Body of pancreas (tissue), 4 donors: ENCODE measurements at places on chromosomes 6 and 20.

- DNase-seq, result no peak
Observed at GRCh38 chr20:31602779-31603441, 2.2 kb upstream of the ID1 start.

DNA sequence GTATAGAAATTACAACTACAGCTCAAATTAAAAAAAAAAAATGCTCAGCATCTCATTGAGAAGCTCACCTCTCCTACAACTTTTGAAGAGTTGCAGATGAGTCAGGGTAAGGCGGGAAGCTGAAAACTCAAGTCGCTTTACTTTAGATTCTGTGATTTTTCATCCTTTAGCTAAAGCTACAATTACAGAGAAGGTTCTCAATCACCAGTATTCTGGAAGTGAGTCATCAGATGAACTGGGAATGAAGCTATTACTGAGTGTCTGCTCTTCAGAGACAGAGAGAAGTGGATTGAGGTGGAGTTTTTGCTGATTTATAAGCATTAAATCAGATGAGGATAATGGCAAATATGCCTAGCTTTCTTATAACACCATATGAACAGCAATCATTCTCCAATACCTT lies 91.9 kb downstream of the TFAP2A start:
- no peak for DNase-seq

GRCh38 chr6:21609881-21610329 lies 16.4 kb downstream of the SOX4 start:
- no peak for DNase-seq

DNA sequence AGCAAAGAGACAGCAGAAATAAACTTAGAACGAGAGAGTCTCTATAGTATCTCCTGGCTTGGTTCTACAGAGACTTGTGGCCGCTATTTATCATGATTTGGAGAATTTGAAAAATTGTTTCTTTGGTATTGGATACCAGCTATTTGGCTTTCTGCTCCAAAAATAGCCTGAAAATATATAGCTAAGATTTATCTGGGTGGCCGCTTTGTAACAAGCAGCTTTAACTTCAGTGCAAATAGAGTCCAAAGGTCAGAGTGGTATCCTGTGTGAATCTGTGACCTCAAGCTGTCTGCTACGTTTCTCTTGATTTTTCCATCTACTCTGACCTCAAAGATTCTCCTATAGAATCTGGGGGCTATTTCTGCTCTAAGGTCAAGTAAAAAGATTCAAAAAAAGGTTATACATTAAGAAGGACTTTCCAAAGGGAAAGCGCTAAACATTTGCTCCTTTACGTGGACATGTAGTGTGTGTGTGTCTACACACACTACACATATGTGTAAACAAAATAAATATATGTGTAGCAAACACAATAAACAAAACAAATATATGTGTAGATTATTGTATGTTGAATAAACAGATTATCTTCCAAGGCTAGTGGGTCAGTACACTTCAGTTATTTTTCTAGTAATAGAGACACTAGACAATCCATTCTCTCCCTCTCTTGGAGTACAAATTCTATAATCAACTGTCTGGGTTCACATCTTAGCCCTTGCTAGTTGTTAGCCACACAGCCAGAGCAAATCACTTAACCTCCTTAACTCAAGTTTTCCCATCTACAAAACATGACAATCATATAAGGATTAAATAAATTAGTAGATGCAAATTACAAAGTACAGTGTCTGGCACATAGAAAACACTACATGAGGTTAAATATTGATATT lies 40.8 kb downstream of the CHD6 start:
- no peak for DNase-seq

GRCh38 chr20:6074145-6074561 lies 20.3 kb upstream of the LRRN4 start:
- DNase-seq, result no peak

GRCh38 chr6:39731565-39731964 lies 6.4 kb upstream of the KIF6 start:
- DNase-seq, result no peak

DNA sequence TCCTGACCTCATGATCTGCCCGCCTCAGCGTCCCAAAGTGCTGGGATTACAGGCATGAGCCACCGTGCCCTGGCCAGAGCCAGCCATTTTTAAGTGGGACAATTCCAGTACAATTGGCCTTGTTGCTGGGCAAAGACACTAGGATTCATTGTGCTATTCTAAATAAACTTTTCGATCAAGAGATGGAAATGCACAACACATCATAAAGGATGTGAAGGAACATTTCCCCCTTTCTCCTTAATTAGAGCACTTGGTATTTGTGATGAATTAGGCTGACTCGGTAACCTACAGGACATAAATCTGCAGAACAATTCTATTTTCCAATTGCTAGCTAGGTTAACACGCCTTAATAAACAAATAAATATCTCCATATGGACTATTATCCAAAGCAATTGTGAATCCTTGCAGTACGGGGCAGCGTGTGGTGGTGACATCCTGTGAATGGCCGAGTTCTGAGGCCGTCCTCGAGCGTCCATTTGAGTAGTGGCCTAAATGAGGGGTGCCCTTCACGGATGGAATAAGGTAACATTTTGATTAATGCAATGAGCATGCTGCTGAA lies 406.2 kb upstream of the AGPAT4 start:
- DNase-seq, result no peak

GRCh38 chr6:166005944-166006899 lies 161.4 kb downstream of the TBXT start:
- DNase-seq, result peak; percentile 58

GRCh38 chr20:62628691-62629090 lies 13.6 kb upstream of the SLCO4A1 start:
- DNase-seq, result no peak

- DNase-seq, result no peak
Observed at GRCh38 chr6:137995371-137995770, 111.8 kb downstream of the PERP start.

GRCh38 chr6:162363757-162364156 lies 363.8 kb downstream of the PRKN start:
- no peak for DNase-seq

- no peak for DNase-seq
Observed at GRCh38 chr20:61090541-61090940, 161.5 kb upstream of the CDH4 start.

GRCh38 chr6:54654381-54654780 lies 192.2 kb upstream of the FAM83B start:
- DNase-seq, result no peak

DNA sequence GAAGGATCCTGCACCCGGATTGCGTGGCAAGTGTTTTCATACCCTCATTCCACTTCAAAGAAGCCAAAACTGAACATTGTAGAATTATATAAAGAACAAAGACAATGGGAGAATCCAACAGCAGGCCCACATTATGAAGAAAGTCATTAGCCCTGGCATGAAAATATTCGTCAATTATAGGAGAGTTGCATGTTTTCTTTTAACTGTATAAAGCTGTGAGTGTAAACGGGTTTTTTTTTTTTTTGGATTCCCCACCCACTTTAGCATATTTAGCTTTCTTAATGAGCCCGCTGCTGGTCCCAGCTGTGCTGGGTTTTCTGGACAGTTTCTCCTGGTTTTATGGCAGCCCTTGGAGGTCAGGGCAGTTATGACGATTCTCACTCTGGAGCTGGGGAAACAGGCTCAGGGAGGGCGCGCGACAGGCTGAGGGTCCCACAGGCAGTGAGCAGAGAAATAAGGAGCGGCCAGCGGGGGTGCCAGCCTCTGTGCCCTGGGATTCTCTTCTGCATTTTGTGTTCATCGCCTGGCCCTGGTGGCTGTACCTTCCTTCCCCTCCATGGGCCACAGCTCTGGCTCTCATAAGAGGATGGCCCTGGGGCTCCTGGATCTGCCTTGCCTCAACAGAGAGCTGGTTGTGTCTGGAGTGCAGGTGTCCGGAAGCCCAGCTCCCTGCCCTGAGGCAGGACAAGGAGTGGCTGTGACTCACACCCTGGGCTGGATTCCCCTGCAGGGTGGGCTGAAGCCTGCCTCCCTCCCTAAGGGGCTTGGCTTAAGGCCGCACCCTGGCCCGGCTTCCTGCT lies 24.1 kb upstream of the SULF2 start:
- no peak for DNase-seq

- DNase-seq, result no peak
Observed at GRCh38 chr6:3761989-3762270, 10.4 kb upstream of the PXDC1 start.

DNA sequence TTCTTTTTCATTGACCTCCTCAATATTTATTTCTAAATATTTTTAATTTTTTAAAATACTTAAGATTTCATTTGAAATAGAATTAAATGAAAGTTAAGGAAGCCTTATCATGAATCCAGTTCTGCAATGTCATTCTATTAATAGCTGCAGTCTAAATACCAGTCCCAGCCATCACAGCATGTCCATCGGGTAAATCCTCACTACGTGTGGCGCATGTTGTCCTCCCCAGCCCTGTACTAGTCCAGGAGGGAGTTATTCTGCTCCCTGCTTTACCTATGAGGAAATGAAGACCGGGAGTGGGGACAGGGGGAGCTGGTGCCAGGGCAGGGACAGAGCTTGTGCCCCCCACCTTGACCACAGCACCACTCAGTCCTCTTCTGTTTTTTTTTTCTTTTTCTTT lies 125.1 kb upstream of the QKI start:
- no peak for DNase-seq

DNA sequence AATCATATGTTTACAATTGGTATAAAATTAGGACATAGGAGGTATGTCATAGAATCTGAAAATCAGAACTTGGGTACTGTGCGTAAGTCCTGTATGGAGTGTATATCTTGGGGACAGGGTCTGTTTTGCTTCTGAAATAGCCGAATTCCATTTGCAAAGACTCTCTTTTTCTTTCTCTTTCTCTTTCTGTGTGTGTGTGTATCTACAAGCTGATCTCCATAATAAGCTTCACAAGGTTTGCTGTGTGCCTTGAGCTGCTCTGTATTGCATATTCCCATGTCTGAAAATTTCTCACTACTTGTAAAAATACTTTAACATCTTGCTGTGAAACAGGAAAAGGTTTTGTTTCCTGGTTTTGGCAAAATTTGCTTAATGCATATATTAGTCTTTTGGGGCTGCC lies 29.5 kb downstream of the STX11 start:
- no peak for DNase-seq

- DNase-seq, result no peak
Observed at GRCh38 chr6:167578371-167578901, 248.3 kb upstream of the AFDN start.

DNA sequence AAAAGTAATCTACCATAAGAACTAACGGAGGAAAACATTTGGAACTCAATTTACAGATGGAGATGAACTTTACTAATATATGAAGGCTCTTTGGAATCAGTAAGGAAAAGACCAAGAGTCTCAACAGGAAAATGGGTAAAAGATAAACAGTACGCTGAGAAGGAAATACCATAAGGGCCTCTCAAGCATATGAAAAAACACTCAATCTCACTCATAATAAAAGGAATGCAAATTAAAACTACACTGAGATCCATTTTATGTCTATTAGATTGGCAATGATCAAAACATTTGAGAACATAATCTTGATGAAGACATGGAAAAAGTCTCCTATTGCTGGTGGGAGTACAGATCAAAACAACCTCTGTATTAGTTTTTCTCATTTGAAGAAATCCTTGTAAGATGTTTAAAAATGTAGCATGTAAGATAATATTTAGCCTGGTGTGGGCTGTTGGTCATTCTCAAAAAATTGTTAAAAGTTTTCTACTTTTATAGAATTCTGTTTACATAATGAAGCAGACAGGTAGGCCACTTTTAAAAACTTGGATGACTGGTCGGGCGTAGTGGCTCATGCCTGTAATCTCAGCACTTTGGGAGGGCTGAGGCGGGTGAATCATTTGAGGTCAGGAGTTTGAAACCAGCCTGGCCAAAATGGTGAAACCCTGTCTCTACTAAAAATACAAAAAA lies 14.5 kb downstream of the REV3L start:
- DNase-seq, result no peak

DNA sequence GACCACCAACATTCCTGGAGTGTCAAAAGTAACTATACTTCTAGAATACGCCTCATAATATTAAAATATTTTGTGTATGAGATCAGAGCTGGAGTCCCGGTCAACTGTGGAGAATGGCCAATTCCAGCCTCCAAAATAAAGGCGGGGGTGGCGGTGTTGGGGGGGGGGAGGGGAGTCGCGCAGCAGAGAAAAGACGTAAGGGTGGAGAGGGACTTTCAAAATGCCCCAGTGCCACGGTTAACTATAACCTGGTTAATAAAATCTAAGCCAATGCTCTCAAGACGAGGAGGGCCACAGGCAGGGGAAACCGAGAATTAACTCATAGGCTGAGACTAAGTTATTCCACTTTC lies 1.3 kb downstream of the NUP153 start:
- peak; percentile 70 for DNase-seq

DNA sequence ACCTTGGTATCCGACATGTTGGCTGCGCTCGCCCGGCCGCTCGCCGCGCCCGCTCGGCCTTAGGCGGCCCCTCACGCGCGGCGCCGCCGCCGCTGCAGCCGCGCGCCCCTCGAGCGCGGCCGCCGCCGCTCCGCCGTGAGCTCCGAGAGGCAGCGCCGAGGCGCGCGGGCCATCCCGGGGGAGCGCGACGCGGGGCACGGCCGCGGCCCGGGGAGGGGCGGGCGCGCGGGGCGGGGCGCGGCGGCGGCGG lies at the start of gene KIF13A:
KIF13A (minus strand) TSS at position 189 of the 250 bp plus-strand sequence; CDS start at position 17, 172 bp downstream.
- DNase-seq, result peak; percentile 25

- DNase-seq, result no peak
Observed at GRCh38 chr20:19121463-19121862, 91.0 kb upstream of the SLC24A3 start.

GRCh38 chr6:13710552-13711323 lies 897 bp downstream of the RANBP9 start:
- peak; percentile 51 for DNase-seq

DNA sequence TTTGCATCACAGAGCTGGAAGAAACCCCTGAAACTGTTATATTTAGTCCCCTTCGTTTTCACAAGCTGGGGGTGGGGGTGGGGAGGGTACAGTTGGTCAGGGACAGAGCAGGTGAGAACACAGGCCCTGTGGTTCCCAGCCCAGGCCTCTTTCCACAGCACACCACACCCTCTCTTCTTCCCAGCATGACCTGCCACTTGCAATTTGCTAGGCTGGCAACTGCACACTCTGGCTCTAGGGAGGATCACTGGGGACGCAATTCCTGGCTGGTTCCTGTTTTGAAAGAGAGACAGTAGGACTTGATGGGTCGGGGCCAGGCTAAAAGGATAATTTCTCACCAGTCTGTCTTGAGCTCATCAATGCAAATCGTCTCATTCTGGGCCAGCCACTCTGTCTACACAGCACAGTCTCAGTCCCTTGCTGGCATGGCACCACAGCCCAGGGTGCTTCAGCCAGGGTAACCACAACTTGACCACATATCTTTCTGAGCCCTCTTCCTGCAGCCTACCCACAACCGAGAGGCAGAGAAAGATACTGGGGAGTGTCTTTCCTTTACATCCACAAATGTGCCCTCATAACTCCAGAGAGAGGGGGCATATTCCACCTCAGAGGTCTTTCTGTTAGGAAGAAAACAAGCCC lies 41.7 kb upstream of the EMILIN3 start:
- DNase-seq, result no peak

- DNase-seq, result no peak
Observed at GRCh38 chr20:13671916-13672378, 33.2 kb upstream of the TASP1 start.

- DNase-seq, result no peak
Observed at GRCh38 chr6:160789263-160790027, 87.4 kb downstream of the PLG start.
